ENCODE measurements at places on chromosomes 2 and 18.

- no peak for DNase-seq
These were observed 170.3 kb upstream of the SPRED2 start for GRCh38 chr2:65602603-65603235.

- no peak for DNase-seq
These were observed 71.1 kb downstream of the ANKRD44 start for GRCh38 chr2:197239434-197239833.

GRCh38 chr2:7672027-7672684 is 754.9 kb downstream of the RNF144A start:
- peak; percentile 26 for DNase-seq

DNA sequence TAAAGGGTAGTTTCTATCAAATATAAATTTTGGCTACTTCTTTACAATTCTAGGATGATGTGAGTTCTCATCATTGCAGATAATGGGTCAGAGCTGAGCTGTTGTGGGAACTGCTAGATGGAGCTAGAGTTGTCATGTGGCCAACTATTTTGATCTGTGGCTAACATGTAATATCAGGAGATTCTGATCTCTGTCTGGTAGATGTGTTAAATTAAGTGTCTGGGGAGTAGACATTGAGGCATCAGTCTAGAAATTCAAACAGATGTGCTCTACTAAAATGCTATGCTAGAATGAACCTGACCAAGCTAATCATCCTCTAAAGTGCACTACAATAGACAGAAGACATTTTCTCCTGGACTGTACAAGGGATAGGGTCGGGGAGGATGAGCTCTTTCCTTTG is 30.3 kb upstream of the DARS1 start:
- no peak for DNase-seq

DNA sequence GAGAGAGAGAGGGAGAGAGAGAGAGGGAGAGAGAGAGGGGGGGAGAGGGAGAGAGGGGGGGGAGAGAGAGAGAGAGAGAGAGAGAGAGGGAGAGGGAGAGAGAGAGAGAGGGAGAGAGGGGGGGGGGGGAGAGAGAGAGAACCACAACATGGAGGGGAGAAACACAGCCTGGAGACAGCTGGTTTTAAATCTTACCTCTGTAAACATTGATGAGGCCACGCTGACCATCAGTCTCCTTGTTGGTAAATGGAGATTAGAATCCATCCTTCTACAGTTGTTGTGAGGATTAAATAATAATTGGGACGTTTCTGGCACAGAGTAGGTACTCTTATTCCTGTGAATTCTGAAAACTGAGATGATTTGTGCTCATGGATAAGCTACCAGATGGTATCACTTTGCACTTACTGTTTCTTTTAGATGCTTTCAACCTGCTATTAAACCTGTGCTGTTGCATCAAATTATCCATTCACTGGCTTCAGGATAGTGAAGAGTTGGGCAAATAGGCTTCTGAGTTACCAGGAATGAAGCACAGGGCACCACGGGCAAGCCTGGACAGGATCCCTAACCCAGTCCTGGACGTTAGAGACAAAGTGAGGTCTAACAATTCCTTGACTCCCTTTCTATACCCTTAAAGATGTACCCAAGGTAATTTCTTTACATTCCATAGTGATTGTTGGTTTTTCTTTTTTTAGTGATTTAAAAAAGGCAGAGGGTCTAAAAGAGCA is 318.1 kb downstream of the ZNF521 start:
- no peak for DNase-seq

DNA sequence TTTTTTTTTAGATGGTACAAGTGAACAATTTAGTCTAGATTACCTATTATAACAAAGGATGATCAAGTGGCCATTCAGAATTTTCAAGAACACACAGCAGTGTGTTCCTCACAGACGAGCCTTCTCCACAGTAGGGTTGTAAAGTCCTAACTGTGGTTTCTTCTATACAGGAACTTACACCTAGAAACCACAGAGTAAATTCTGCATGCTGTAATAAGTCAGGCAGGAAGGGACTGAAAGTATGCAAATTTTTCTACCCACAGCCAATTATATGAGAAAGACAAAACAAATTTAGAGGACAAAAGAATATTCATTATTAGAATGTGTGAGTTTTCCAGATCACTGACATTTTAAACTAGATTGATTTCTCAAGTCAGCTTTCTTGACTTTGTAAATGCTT is 99.5 kb downstream of the RBMS1 start:
- DNase-seq: no peak

DNA sequence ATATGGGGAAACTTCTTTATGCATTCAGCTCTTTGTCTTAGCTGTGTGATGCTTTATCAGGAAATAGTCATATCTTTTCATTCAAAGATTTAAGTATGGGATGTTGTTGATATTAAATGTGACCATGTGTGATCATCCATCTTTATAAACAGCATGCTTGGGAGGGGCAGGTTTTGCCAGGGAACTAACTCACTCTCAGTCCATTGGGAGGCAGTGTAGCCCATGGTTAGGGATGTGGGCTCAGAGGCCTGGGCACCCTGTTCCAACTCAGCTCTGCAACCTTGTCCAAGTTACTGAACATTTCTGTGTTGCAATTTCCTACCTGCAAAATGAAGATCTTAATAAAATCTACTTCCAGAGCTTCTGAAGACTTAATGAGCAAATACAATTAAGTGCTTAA is 92.0 kb upstream of the BCL2L11 start:
- DNase-seq: no peak

DNA sequence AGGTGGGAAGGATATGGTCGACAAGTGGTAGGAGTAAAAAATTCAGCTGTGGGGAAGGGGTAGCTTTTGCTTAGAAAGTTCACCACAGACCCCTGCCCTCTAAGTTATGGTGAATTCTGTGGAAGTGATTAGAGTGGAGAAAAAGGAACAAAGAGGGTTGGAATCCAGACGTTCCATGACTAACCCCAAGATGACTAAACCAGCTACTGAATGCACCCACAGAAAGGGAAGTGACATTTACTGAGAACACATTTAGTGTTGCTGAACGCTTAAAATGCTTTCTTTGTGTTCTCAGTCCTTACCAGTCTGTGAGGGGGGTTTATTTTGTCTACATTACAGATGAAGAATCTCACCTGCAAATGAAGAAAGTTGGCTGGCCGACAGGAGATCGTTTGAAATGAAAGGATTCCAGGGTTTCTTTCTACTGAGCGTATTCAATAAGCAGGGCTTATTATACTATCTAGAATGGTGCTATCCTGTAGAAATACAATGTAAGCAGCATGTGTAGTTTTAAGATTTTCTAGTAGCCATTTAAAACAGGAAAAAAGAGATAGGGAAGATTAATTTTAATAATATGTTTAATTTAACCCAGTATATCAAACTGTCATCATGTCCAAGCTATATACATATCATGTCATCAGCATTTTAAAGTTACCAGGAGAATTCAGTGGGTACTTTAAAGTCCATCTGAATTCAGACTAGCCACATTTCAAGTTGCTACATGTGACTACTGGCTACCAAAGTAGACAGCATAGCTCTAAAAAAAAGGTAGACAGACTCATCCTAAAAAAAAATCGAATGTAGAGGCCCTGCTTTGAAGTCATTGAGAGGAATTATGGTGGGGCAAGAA is 60.1 kb downstream of the LIMS1 start:
- no peak for DNase-seq

- no peak for DNase-seq
These were observed 181.6 kb downstream of the BCL2 start for GRCh38 chr18:63137999-63138435.

GRCh38 chr2:239324456-239324855 is 76.4 kb downstream of the HDAC4 start:
- DNase-seq: no peak

GRCh38 chr2:47686018-47686417 is 96.9 kb upstream of the MSH6 start:
- no peak for DNase-seq

DNA sequence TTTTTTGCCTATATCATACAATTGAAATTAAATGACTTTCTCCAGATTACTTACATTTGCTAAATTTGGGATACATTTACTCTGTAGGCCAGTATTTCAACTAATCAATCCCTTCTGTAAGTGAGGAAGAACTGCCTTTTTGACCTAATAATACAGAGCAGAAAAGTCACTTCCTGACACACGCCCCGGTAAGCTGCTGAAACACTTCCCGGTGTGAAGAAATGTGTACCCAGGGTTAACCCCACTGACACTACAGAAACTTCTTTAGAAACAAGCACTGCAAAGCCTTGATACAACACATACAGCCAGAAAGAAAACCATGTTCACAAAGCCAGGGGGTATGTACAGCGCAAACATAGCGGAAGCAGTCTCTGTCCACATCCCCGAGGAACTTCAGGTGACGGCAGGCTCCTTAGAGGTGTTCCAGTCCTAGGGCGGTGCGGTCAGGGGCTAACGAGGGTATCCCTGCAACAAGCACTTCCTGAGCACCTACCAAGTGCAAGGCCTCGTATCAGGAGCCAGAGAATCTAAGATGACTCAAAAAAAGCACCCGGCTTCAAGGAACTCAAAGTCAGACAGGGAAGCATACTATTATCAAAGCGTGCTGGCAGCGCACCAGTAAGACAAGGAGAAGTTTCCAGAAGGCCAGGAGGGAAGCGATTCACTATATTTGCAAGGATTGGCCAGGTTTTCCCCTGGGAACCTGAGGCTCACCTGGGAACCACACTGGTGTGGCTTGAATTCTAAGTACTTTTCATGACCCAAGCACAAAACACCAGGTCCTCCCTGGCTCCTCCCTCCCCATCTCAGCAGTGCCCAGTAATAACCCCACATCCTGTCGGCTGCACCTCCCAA is 46.6 kb downstream of the ZNF516 start:
- no peak for DNase-seq
